ENCODE measurements at places on chromosomes 13 and 19.

DNA sequence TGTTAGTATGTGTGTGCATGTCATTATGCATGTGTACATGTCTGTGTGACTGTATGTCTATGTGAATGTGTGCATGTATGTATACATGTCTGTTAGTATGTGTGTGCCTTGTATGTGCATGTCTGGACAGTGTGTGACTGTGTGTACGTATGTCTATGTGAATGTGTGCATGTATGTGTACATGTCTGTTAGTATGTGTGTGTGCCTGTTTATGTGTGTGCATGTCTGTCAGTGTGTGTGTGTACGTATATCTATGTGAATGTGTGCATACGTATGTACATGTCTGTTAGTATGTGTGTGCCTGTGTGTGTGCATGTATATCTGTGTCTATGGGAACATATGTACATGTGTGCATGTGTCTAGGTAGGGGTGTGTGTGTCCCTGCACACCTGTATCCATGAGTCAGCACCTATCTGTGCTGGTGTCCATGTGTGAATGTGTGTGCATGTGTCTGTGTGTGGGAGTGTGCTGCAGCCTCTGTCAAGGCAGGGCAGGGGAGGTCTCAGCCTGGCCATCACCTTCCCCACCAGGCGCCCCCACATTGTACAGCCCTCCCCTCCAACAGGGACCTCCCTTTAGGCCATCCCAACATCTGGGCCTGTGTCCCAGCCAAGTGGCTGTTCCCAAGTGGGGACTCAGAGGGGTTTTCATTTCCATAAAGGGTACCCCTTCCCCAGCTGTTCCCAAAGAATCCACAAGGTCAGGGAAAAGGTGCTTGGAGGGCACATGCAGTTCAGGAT, 4.4 kb downstream of the GAS6 start:
- DNase-seq: no peak

DNA sequence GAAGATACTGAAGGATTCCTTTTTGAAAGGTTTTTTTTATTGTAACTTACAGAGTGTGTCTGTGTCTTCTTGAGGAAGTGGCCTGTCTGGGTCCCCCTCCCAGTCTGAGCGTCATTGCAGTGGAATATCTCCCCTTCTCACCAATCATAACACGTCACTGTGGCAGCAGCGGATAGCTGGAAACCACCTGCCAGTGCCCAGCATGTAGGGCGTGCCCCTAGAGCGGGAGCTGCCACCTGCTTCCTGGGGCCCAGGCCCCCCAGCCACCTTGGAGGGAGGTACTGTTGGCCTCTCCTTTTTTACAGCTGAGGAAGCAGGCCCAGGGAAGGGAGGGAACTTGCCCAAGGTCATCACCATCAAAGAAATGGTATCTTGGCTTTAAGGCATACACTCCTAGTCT, 4.6 kb upstream of the DNM2 start:
- no peak for DNase-seq

DNA sequence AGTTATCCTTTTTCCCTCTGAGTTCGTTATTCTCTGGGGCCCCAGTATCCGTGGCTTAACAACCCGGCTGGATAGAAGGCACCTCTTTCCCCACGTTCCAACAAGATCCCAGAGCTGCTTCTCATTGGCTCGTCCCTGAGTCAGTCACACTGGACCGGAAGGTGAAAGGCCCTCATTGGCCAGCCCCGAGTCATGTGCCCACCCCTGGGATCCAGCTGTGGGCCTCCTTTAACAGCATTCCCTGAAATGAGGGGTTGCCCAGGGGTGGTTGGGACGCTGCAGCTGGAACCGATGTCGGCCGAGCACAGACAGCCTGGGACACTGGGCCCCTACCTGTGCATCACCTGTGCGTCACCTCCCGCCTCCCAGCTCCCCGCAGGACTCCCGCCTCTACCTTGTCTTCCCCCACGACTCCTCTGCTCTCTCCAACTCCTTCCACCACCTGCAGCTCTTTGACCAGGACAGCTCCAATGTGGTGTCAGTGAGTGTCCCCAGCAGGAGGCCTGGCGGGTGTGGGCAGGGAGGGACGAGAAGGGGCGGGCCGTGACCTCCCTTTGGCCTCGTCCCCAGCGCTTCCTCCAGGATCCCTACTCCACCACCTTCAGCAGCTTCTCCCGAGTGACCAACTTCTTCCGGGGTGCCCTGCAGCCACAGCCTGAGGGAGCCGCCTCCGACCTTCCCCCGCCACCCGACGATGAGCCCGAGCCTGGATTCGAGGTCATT, 4.3 kb downstream of the TBC1D17 start:
- DNase-seq: no peak

- no peak for DNase-seq
Observed at GRCh38 chr19:9474975-9475374, 23.4 kb downstream of the ZNF560 start.

DNA sequence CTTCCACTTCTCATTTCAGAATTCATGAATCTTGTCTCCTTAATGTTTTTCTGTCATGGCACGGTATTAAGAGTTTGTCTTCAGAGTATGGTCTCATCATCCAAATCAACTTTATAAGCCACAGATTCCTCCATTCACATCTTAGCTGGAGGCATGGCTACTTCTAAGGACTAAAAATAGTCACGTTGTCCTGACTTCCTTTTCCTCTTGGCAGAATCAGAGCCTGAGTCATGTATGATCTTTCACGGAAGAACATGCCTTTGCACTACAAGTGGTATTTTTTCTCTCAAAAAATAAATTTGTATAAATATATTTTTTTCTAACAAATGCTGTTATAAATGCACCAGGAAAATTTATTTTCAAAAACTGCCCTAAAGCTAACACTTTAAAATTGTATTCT, 71.4 kb downstream of the ALOX5AP start:
- DNase-seq: no peak

GRCh38 chr19:12801466-12802266, at the start of the genes PRDX2 and THSD8:
TSS of gene PRDX2 (minus strand) at chr19:12801800. CDS start at chr19:12801261, 539 bp downstream.
TSS of gene THSD8 (plus strand) at chr19:12802069. CDS start at chr19:12802072, 3 bp downstream.
- peak; percentile 96 for DNase-seq

- peak; percentile 80 for DNase-seq
Observed at GRCh38 chr19:48511800-48512503, at the start of gene LMTK3. TSS of gene LMTK3 (minus strand) at chr19:48511835. CDS start at chr19:48511576, 259 bp downstream.
